ENCODE measurements at places on chromosomes 16 and 17. TPM values are rescaled to one million over a fixed set of nuclear protein-coding genes. Genes with fewer than 3 reads are reported as not detected.

DNA sequence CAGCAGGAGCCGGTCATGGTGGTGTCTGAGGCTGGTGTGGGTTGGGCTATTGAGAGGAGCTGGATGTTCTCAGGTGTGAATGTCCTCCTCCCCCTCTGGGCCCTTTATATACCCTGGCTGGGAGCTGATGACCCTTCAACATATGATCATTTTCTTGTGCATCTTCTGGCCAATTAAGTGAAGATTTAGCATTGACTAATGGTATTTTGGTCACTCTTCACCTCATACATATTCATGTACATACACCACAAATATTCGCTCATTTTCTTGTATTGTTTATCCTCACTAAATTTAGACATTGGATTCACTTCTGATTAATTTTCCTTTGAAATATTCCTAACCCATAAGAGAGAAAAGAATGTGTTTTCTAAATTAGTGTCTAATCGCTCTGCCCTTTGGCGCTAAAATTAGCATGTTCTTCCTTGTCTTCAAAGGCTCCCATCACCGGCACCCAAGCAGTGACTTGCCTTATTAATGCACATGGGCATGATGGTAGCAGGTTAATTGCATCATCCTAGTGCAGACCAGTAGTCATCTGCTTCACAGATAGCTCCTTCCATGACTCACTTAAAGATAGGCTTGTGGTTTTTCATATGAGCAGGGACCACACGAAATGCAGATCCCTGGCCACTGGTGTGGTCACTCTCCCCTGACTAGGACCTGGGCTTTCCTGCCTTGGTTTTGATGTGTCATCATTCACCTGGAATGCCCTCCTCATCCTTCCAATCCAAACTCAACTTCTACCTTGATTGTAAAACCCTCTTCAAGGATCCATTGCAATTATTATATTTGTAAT lies at the start of gene KRTAP2-4:
TSS of gene KRTAP2-4 (minus strand) at position 51 of the 796 bp plus-strand sequence. CDS start at position 17, 34 bp downstream.
- H3K27ac ChIP-seq: no peak within 1 kb of the TSS
- H3K4me1 ChIP-seq: no peaks in the 10 kb centered on the region
- no peak for DNase-seq
- H3K4me3 ChIP-seq: no peak within 1 kb of the TSS
- H3K27me3 ChIP-seq: peaks cover 5% of the 10 kb centered on the region

- no peaks in the 10 kb centered on the region for H3K4me1 ChIP-seq
- H3K36me3 ChIP-seq: peaks cover 2% of the 10 kb centered on the region
- no peak overlapping the region for H3K27ac ChIP-seq
- DNase-seq: no peak
- no peak overlapping the region for H3K4me3 ChIP-seq
These were observed 219.1 kb downstream of the STX8 start for GRCh38 chr17:9356488-9356911.

DNA sequence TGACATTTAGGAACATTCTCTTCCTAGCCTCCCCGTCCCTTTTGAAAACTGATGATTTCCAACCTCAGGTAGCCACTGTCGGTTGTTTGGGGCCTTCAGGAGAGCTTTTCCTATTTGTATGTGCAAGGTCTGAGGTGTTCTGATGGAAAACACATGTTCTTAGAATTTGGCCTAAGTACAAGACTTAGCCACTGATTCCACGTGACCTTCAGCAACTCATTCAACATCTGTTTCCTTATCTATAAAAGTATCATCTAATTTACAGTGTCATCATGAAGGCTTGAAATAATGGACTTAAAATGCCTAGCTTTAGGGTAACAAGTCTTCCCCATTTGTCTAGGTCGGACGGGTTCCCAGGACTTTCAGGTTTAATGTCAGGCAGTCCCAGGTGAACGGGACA lies 259.3 kb downstream of the SOX9 start:
- no peaks in the 10 kb centered on the region for H3K36me3 ChIP-seq
- H3K27ac ChIP-seq: no peak overlapping the region
- H3K27me3 ChIP-seq: peaks cover 10% of the 10 kb centered on the region
- H3K4me1 ChIP-seq: no peaks in the 10 kb centered on the region
- DNase-seq: no peak

GRCh38 chr16:30660424-30661261 lies 2.4 kb downstream of the FBRS start:
- DNase-seq: peak; percentile 95
- peak overlapping the region; percentile 98 for H3K27ac ChIP-seq
- H3K27me3 ChIP-seq: no peaks in the 10 kb centered on the region
- H3K36me3 ChIP-seq: peaks cover 61% of the 10 kb centered on the region
- peak overlapping the region; percentile 91 for H3K4me3 ChIP-seq

GRCh38 chr17:39527220-39527813 lies 66.0 kb downstream of the CDK12 start:
- H3K4me1 ChIP-seq: peaks cover 5% of the 10 kb centered on the region
- H3K27me3 ChIP-seq: no peaks in the 10 kb centered on the region
- H3K36me3 ChIP-seq: peaks cover 52% of the 10 kb centered on the region
- H3K4me3 ChIP-seq: no peak overlapping the region
- DNase-seq: no peak

DNA sequence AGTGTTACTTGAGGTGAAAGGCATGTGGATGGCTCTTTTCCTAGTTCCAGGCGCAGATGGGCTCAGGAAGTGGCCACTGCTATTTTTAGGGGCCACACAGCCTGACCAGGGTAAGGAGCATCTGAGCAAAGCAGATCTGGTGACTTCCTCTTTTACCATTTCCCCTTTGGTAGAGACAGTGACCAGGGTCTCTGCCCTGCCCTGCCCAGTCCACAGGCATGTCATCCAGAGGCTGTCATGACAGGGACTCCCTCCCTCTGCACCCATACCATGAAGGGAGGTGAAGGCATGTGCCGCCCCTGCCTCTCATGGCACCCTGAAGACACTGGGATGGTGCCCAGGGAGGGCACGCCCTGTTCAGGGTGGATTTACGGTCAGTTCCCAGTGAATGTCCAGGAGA lies 2.2 kb downstream of the PLA2G15 start:
- H3K4me1 ChIP-seq: peaks cover 18% of the 10 kb centered on the region
- no peaks in the 10 kb centered on the region for H3K27me3 ChIP-seq
- H3K4me3 ChIP-seq: no peak overlapping the region
- H3K36me3 ChIP-seq: peaks cover 1% of the 10 kb centered on the region

DNA sequence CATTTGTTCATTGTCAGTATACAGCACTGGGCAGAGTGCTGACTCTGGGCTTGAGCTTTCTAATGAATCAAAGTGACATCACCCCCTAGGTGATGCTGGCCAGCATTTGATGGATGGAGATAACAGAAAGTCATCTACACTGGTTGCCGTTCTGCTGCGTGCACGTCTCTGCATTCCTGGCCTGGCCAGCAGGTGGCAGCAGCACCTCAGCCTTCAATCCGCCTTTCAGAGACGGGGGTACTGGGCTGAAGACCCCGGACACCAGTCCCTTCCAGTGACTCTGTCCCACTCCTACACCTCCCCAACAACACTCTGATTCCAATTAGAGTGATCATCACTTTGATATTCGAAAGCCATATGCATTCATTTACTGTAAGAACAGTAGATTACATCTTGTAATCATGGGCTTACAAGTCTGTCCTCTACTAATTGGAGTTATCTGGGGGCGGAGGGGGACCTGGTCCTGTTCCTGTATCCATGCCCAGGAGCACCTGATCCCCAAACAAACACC lies 6.0 kb downstream of the CPSF4L start:
- H3K27ac ChIP-seq: no peak overlapping the region
- no peaks in the 10 kb centered on the region for H3K27me3 ChIP-seq

- no peak overlapping the region for H3K4me3 ChIP-seq
- no peaks in the 10 kb centered on the region for H3K27me3 ChIP-seq
- no peak for DNase-seq
These were observed 32.4 kb downstream of the WIPI1 start for GRCh38 chr17:68424861-68425260.

DNA sequence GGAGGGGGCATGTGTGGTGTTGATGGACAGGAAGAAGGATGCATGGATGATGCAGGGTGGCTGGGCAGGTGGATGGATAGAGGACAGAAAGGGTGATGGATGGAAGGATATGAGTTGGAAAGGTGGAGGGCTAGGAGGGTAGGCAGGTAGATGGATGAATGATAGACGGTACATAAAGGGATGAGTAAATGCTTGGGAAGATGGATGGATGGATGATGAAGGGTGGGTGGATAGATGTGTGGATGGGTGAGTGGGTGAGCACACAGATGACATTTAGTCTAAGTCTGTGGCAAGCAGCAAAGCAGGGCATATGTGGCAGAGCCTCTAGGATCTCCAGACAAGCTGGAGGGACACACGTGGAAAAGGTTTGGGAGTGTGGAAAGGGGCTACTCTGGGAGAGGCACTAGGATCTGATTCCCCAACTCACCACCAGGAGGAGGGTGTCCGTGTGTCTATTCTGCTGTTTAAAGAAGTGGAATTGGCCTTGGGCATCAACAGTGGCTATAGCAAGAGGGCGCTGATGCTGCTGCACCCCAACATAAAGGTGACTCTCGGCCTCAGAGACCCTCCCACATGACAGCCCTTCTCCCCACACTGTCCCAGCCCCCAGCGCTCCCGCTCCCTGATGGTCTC lies 8.2 kb downstream of the PLD2 start:
- H3K27ac ChIP-seq: no peak overlapping the region
- H3K36me3 ChIP-seq: peaks cover 3% of the 10 kb centered on the region
- DNase-seq: no peak
- no peaks in the 10 kb centered on the region for H3K27me3 ChIP-seq
- peaks cover 5% of the 10 kb centered on the region for H3K4me1 ChIP-seq
- no peak overlapping the region for H3K4me3 ChIP-seq

DNA sequence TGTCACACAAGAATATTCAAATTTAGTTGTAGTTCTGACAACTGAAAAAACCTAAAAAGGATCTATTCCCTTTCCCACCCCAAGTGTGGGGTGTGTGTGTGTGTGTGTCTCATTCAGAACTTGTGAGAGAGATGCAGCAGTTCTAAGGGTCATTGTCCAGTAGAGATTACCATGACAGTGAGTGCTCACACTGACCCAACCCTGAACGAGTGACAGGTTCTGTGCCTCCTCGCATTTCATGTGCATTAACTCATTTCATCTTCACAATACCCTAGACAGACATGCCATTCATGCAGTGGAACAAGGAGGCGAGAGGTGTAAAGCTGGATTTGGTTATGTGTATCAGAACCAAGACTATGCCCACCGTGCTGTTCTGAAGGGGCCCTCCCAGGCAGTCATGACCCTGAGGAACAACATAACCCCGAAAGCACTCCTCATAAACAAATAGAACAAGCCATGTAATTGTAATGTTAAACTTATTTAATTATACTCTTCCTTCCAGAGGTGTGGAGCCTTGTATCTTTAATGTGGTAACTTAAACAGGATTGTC lies 102.1 kb downstream of the CLEC16A start:
- H3K27ac ChIP-seq: no peak overlapping the region
- no peak for DNase-seq
- H3K36me3 ChIP-seq: peaks cover 53% of the 10 kb centered on the region
- H3K27me3 ChIP-seq: no peaks in the 10 kb centered on the region
- H3K4me1 ChIP-seq: peaks cover 38% of the 10 kb centered on the region

GRCh38 chr17:70891306-70891705 lies 722.0 kb downstream of the KCNJ2 start:
- no peaks in the 10 kb centered on the region for H3K36me3 ChIP-seq
- H3K4me1 ChIP-seq: no peaks in the 10 kb centered on the region
- no peak for DNase-seq

GRCh38 chr17:49756323-49757150 lies 7.4 kb downstream of the FAM117A start:
- H3K27ac ChIP-seq: peak overlapping the region; percentile 71
- H3K36me3 ChIP-seq: peaks cover 19% of the 10 kb centered on the region
- peaks cover 81% of the 10 kb centered on the region for H3K4me1 ChIP-seq
- no peak overlapping the region for H3K4me3 ChIP-seq
- no peaks in the 10 kb centered on the region for H3K27me3 ChIP-seq

- peak overlapping the region; percentile 13 for H3K27ac ChIP-seq
- H3K27me3 ChIP-seq: no peaks in the 10 kb centered on the region
- DNase-seq: peak; percentile 64
- peaks cover 12% of the 10 kb centered on the region for H3K4me1 ChIP-seq
These were observed 9.0 kb downstream of the C17orf99 start for GRCh38 chr17:78154903-78155811.

- peaks cover 8% of the 10 kb centered on the region for H3K27me3 ChIP-seq
- H3K4me1 ChIP-seq: peaks cover 11% of the 10 kb centered on the region
- no peak overlapping the region for H3K4me3 ChIP-seq
- no peak overlapping the region for H3K27ac ChIP-seq
- no peaks in the 10 kb centered on the region for H3K36me3 ChIP-seq
These were observed 7.4 kb downstream of the KIFC3 start for GRCh38 chr16:57794849-57795430.

DNA sequence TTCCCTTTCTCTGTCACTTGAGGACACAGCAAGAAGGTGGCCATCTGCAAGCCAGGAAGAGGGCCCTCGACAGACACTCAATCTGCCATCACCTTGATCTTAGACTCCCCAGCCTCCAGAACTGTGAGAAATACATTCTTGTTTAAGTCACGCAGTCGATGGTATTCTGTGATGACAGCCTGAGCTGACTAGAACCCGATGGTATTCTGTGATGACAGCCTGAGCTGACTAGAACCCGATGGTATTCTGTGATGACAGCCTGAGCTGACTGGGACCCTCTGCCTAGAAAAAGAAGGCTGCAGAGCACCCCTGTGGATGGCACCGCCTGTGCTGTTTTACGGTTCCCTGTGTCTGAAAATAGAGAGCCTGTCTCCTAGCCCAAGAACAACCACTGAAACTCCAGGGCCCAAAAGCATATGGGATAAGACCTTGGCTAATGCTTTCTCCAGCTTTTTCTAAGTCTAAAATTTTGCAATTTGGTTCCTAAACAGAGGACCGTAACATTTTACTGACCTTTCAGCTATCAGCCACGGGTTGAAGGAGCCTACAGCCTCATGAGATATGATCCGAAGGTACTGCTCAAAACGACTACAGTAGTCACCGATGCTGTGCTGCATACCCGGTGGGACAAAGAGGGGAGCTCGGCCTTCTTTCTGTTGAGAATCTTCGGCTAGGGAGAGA lies 33.1 kb upstream of the PITPNM3 start:
- peaks cover 5% of the 10 kb centered on the region for H3K4me1 ChIP-seq
- no peak overlapping the region for H3K27ac ChIP-seq
- peaks cover 67% of the 10 kb centered on the region for H3K36me3 ChIP-seq
- no peak for DNase-seq
- no peaks in the 10 kb centered on the region for H3K27me3 ChIP-seq

DNA sequence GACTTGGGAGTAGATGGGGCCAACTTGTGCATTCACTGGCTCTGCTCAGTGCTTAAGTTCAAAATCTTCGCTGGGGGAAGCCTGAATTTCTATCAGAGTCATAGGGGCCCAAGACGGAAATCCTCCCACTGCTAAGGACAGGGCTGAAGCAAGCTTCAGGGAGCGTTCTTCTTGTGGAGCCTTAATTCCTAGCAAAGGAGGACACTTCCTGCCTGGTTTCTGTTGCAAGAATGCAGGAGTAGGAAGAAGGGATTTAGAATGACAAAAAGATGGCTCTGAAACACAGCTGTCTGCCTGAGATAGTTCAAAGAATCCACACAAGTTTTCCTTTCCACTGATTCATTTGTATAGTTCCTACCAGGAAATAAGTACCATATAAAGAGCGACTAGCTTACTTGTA lies 26.4 kb downstream of the PSME3IP1 start:
- H3K4me1 ChIP-seq: peaks cover 5% of the 10 kb centered on the region
- DNase-seq: no peak
- no peak overlapping the region for H3K27ac ChIP-seq
- H3K27me3 ChIP-seq: no peaks in the 10 kb centered on the region

The PFN1 gene
- total RNA-seq: 1,726 TPM

The LIMD2 gene
- 145 TPM for total RNA-seq

The TP53TG3B gene
- total RNA-seq: not detected

The CCL18 gene
- not detected for total RNA-seq

The PRAC1 gene
- total RNA-seq: not detected

The MRPL45 gene
- total RNA-seq: 54.6 TPM

The ABCC12 gene
- not detected for total RNA-seq

The BAIAP2 gene
- 5.9 TPM for total RNA-seq

The SPNS2 gene
- 0.95 TPM for total RNA-seq

The CLCN7 gene
- total RNA-seq: 35.5 TPM

The HASPIN gene
- 20.7 TPM for total RNA-seq

The CES5A gene
- not detected for total RNA-seq

The NTN1 gene
- 1.2 TPM for total RNA-seq

The AURKB gene
- total RNA-seq: 170 TPM

The TNP2 gene
- not detected for total RNA-seq

The TNFRSF13B gene
- not detected for total RNA-seq

The HOXB8 gene
- not detected for total RNA-seq

Measured in activated CD8-positive, alpha-beta T cell treated with anti-CD3 and anti-CD28 coated beads for 36 hours (primary cell).